Activated CD8-positive, alpha-beta memory T cell treated with anti-CD3 and anti-CD28 coated beads for 24 hours (primary cell): ENCODE measurements at places on chromosomes 12 and 14.

- DNase-seq, result no peak
Observed at GRCh38 chr14:96178461-96179321, 25.9 kb upstream of the BDKRB2 start.

- no peak for DNase-seq
Observed at GRCh38 chr12:27517546-27517945, 6.5 kb upstream of the PPFIBP1 start.

DNA sequence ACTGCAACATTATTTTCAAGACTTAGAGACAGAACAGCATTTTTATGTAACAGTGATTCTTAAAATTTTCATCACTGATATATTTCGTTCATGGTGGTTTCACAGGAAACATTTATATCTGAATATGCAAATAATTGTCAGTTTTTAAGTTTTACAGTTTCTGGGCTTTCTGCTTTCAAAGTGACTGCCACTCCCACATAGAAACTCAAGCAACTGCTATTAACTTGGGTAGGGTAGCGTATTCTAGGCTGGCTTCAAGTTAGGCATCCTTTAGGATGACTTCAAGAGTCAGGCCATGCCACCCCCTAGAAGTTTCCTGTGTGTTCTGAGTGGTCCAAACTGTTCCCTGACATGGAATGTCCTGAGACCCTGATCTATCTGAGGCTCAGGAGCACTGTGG is 123.6 kb upstream of the TSPAN8 start:
- no peak for DNase-seq

- no peak for DNase-seq
Observed at GRCh38 chr12:46777587-46777986, 48.2 kb downstream of the SLC38A4 start.

DNA sequence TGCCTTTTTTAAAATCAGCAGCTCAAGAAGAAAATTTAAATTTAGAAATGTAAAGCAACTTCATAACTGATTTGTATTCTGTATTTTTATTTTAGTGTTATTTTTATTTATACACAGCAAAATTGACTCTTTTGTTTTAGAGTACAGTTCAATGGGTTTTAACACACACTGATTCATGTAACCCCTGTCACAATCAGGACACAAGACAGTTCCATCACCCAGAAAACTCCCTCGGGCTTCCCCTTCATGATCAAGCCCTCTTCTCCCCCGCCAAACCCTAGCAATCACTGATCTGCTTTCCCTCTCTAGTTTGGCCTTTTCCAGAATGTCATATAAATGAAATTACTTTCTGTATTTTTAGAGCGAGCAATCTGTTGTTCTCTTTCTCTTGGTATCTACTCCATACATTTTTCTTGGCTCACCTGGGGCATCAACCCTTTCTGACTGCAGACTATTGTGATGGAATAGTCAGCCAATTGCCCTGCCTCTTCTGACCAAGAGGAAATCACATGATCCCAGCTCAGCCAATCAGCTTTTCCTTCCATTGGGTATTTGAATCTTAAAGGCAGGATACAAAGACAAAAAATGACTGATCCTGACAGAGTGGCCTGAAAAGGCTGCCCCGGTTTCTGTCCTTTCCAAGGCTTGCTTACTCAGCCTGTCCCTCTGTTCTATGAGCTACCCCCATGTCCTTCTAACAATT is 5.3 kb downstream of the SLC5A8 start:
- DNase-seq, result no peak

- DNase-seq, result no peak
Observed at GRCh38 chr14:31854508-31855075, 222.5 kb upstream of the ARHGAP5 start.
